Naive thymus-derived CD4-positive, alpha-beta T cell (primary cell): ENCODE measurements at places on chromosomes 12 and 14. TPM values are rescaled to one million over a fixed set of nuclear protein-coding genes. Genes with fewer than 3 reads are reported as not detected.

- H3K4me1 ChIP-seq: peaks cover 27% of the 10 kb centered on the region
- DNase-seq: peak; percentile 79
- peak overlapping the region; percentile 50 for H3K4me3 ChIP-seq
- no peaks in the 10 kb centered on the region for H3K27me3 ChIP-seq
- H3K36me3 ChIP-seq: no peaks in the 10 kb centered on the region
Measured at GRCh38 chr14:100547633-100548294, 39.5 kb downstream of the BEGAIN start.

DNA sequence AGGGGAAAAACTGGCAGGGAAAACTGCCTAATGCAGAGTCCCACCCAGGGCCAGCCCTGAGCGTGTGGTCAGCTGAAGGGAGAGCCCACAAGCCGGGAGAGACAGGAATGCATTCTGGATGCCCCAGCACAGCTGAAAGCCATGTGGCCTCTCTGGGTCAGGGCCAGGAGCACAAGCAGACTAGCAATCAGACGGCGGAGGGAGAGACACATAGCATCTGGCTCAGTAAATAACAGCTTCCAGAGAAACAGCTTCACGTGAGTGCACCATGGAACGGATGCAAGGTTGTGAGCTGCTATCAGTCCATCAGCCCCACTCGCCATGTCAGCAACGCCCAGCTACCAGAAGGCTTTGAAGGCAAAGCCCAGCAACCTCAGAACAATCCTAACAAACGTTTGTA lies 28.2 kb upstream of the TMEM106C start:
- no peaks in the 10 kb centered on the region for H3K36me3 ChIP-seq
- peak; percentile 8 for DNase-seq
- H3K4me3 ChIP-seq: no peak overlapping the region
- H3K27me3 ChIP-seq: no peaks in the 10 kb centered on the region
- H3K27ac ChIP-seq: no peak overlapping the region

DNA sequence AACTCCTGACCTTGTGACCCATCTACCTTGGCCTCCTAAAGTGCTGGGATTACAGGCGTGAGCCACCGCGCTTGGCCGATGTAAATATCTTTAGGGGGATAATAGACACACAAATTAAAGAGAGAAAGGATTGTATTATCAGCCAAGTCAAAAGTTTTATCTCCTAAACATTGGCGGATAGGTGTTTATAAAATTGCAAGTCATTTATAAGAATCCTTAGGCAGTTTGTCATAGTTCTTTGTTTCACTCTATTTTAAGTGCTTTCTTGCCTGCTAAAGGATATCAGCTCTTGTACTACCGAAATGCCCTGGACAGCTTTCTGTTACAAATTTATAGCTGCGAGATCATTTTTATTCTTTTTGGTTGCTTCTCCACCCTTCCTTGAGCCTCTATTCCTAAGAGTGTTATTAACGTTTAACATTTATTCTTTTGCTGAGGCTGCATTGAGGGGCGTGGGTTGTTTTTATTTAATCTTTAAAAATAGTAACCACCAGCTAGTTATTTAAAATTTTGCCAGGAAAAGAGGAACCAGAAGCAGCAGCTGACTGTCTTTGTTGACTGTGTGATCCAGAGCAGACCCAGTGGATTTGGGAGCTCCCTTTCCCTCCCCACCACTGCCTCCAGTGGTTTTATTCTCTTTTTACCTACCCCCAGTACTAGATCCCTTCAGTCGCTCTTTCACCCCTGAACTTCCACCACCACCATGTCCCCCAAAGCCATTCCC lies 106.4 kb downstream of the DIP2B start:
- H3K4me3 ChIP-seq: no peak overlapping the region
- no peaks in the 10 kb centered on the region for H3K4me1 ChIP-seq
- H3K27me3 ChIP-seq: no peaks in the 10 kb centered on the region
- H3K36me3 ChIP-seq: no peaks in the 10 kb centered on the region
- DNase-seq: no peak

DNA sequence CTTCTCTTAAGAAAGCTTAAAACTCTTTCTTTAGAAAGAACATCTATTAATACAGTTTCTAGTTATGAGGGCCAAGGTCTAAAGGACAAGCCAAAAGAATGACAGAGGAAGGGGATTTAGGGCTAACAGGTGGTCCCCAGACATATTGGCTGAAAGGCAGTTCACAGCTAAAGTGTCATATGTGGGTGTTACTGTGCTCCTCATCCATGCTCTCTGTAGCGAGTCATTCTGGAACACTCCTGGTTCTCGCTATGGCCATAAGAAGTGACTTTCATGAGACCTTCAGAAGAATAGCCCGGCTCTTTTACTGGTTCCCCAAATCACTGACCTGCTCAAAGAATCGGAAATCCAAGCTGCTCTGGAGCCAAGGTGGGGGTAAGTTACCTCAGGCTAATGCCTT lies 55.0 kb downstream of the TBK1 start:
- H3K4me1 ChIP-seq: no peaks in the 10 kb centered on the region
- no peak for DNase-seq
- H3K27ac ChIP-seq: no peak overlapping the region
- H3K4me3 ChIP-seq: no peak overlapping the region

- no peaks in the 10 kb centered on the region for H3K4me1 ChIP-seq
- no peak overlapping the region for H3K4me3 ChIP-seq
- no peak overlapping the region for H3K27ac ChIP-seq
- H3K27me3 ChIP-seq: no peaks in the 10 kb centered on the region
- no peaks in the 10 kb centered on the region for H3K36me3 ChIP-seq
Measured at GRCh38 chr12:131943389-131943788, 6.4 kb upstream of the EP400 start.

- no peak overlapping the region for H3K4me3 ChIP-seq
- no peak for DNase-seq
- no peaks in the 10 kb centered on the region for H3K4me1 ChIP-seq
- no peaks in the 10 kb centered on the region for H3K36me3 ChIP-seq
Measured at GRCh38 chr12:114241973-114242434, 163.9 kb downstream of the TBX5 start.

DNA sequence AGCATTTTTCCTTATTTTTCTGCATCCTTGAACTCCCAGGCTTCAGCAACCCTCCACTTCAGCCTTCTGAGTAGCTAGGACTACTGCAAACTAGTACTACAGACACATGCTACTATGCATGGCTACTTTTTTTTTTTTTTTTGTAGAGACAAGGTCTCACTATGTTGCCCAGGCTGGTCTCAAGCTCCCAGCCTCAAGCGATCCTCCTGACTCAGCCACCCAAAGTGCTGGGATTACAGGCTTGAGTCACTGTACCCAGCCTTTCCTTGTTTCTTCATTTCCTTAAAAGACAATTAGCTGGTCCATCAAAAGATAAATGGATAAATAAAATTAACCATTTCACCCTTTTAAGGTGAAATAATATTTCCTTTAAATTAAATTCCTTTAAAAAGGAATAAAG lies 205.8 kb downstream of the SPTSSA start:
- DNase-seq: no peak
- H3K4me1 ChIP-seq: no peaks in the 10 kb centered on the region
- no peak overlapping the region for H3K27ac ChIP-seq
- no peaks in the 10 kb centered on the region for H3K36me3 ChIP-seq

DNA sequence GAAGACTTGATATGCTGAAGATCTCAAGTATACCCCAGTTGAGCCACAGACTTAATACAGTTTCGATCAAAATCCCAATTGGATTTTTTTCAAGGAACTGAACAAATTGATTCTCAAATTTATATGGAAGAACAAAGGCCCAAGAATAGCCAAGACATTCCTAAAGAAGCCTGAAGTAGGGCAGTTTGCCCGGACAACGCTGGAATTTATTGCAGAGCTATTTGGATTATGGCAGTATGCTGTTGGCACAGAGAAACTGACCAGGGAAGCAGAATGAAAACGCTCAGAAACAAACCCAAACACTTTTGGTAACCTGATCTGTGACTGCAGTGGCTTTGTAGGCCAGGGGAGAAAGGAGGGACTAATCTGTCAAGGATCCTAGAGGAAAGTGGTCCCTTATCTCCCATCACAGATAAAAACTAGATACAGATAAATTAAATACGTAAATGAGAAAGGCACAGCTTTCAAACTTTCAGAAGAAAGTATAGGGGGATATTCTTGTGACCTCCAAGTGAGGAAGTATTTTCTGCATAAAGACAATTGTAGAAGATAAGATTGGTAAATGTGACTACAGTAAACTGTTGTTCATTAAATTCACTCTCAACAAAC lies 35.9 kb upstream of the GSC start:
- H3K4me1 ChIP-seq: no peaks in the 10 kb centered on the region
- no peaks in the 10 kb centered on the region for H3K27me3 ChIP-seq
- H3K36me3 ChIP-seq: no peaks in the 10 kb centered on the region
- no peak overlapping the region for H3K4me3 ChIP-seq

DNA sequence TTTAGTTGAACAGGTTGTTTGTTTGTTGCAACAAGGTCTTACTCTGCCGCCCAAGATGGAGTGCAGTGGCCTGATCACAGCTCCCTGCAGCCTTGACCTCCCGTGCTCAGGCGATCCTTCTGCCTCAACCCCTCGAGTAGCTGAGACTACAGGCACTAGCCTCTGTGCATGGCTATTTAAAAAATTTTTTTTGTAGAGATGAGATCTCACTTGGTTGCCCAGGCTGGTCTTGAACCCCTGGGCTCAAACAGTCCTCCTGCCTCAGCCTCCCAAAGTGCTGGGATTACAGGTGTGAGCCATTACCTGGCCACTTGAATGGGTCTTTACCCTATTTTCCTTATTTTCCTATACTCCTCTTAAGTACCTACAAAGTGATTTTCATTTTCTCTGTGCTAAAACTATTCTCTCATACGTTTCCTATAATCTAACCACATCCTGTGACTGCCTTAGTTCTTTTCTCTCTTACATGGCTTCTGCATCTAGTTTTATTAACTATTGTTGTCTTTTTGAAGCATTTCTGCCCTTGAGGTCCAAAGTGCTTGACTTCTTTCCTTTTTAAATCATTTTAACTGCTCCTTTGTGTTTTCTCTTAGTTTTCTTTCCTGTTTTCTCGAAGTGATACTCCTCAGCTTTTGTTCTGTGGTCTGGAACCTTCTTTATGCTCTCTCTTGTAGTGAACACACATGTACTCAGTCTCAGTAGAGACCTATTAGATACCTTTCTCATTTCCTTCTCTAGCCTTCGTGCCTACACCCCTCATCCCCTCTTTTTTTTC lies 14.1 kb downstream of the GPX2 start:
- H3K36me3 ChIP-seq: peaks cover 8% of the 10 kb centered on the region
- peak overlapping the region; percentile 16 for H3K4me3 ChIP-seq
- peak; percentile 81 for DNase-seq
- H3K27me3 ChIP-seq: no peaks in the 10 kb centered on the region
- H3K4me1 ChIP-seq: peaks cover 40% of the 10 kb centered on the region

DNA sequence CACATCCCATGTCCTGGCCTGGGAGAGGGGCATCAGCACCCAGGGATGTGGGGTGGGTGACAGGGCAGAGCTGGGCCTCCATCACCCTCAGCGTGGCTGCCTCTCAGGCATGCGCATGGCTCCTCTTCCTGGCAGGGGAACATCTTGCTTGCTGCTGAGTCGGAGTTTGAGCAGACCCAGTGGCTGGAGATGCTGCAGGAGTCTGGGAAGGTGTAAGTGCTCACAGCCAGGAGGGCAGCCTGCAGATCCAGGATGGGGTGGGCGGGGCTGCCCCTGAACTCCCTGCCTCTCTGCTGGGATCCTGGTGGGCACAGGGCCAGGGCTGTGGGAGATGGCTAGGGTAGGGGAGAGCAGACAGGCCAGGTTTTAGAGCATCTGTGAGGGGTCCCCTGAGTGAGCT lies 16.2 kb downstream of the PLEKHD1 start:
- H3K36me3 ChIP-seq: no peaks in the 10 kb centered on the region
- H3K4me1 ChIP-seq: no peaks in the 10 kb centered on the region
- DNase-seq: no peak

- DNase-seq: no peak
- H3K27me3 ChIP-seq: no peaks in the 10 kb centered on the region
- no peaks in the 10 kb centered on the region for H3K36me3 ChIP-seq
- no peak overlapping the region for H3K4me3 ChIP-seq
- H3K27ac ChIP-seq: no peak overlapping the region
Measured at GRCh38 chr12:121955258-121956237, 37.2 kb downstream of the CFAP251 start.

DNA sequence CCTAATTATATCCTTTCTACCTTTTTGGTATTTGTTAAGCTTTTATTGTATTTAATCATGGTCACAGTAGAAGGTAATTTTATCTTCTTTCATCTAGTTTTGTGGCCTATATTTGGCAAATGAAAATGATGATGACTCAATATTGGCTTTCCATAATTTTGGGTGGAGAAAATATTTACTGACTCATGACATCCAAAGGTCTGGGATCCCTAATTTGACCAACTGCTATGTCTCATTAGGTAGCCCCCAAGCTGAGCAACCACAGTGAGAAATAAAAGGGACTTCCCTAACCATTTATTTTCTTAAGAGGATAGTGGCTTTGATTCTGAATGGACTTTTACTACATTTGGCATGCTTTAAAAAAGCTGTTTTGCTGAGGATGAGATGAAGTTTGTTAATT lies 289.5 kb downstream of the RMST start:
- H3K36me3 ChIP-seq: no peaks in the 10 kb centered on the region
- H3K27me3 ChIP-seq: no peaks in the 10 kb centered on the region
- no peak for DNase-seq
- no peaks in the 10 kb centered on the region for H3K4me1 ChIP-seq

GRCh38 chr12:51815571-51815970 lies 32.9 kb downstream of the FIGNL2 start:
- no peak overlapping the region for H3K4me3 ChIP-seq
- peaks cover 13% of the 10 kb centered on the region for H3K4me1 ChIP-seq
- H3K36me3 ChIP-seq: no peaks in the 10 kb centered on the region
- DNase-seq: no peak

PTPRO gene
- total RNA-seq: 14.2 and 16.2 TPM in 2 replicates

FOXG1 gene
- total RNA-seq: not detected

KLRC2 gene
- total RNA-seq: not detected

NRXN3 gene
- not detected for total RNA-seq

PROX2 gene
- 0.13 TPM for total RNA-seq
